T-helper 17 cell (primary cell): ENCODE measurements at places on chromosomes 5 and 9.
A peak's percentile ranks its signal among the peaks of the same experiment; 100 is the strongest.

GRCh38 chr5:16082053-16082452, 97.5 kb downstream of the MARCHF11 start:
- no peak overlapping the region for H3K4me3 ChIP-seq
- H3K27ac ChIP-seq: no peak overlapping the region
- H3K36me3 ChIP-seq: no peaks in the 10 kb centered on the region
- H3K4me1 ChIP-seq: no peaks in the 10 kb centered on the region
- DNase-seq: no peak

DNA sequence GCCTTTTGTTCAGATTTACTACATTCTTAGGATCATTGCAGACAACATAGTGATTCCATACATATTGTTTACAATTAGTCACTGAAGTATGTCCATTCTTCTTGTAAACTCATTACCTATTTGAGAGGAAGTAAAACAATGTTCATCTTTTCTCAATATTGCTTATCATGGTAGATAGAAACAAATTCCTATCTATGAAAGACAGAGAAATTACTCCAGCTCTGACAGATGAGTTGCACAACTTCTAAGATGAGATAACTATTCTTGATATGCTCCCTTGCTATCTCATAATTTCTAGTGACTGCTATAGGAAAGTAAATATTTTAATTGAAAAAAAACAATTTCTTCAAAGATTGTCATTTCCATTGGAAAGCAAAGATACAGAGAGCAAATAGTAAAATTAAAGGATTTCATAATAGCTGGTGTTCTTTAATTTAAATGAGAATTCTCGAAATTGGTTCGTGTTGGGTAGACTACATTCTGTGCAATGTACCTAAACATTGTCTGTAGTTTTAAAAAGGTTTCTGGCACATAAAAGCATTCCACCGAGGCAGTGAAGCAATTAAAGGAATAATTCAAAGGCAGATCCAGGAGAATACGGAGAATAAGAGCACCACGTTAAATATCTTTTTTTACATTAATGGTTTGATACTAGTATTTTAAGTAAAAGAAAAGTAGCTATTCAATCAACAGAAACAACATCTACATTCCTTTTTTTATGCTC, 1029.1 kb upstream of the ACO1 start:
- peaks cover 2% of the 10 kb centered on the region for H3K4me1 ChIP-seq
- H3K36me3 ChIP-seq: no peaks in the 10 kb centered on the region
- H3K4me3 ChIP-seq: no peak overlapping the region
- H3K27me3 ChIP-seq: no peaks in the 10 kb centered on the region

GRCh38 chr9:113393281-113393680, 7.8 kb downstream of the ALAD start:
- no peak overlapping the region for H3K27ac ChIP-seq
- peaks cover 10% of the 10 kb centered on the region for H3K4me1 ChIP-seq
- peaks cover 8% of the 10 kb centered on the region for H3K36me3 ChIP-seq
- H3K4me3 ChIP-seq: no peak overlapping the region

GRCh38 chr5:150574818-150575547, 65.5 kb upstream of the SYNPO start:
- H3K36me3 ChIP-seq: no peaks in the 10 kb centered on the region
- H3K4me1 ChIP-seq: no peaks in the 10 kb centered on the region
- no peak overlapping the region for H3K27ac ChIP-seq
- no peak overlapping the region for H3K4me3 ChIP-seq

DNA sequence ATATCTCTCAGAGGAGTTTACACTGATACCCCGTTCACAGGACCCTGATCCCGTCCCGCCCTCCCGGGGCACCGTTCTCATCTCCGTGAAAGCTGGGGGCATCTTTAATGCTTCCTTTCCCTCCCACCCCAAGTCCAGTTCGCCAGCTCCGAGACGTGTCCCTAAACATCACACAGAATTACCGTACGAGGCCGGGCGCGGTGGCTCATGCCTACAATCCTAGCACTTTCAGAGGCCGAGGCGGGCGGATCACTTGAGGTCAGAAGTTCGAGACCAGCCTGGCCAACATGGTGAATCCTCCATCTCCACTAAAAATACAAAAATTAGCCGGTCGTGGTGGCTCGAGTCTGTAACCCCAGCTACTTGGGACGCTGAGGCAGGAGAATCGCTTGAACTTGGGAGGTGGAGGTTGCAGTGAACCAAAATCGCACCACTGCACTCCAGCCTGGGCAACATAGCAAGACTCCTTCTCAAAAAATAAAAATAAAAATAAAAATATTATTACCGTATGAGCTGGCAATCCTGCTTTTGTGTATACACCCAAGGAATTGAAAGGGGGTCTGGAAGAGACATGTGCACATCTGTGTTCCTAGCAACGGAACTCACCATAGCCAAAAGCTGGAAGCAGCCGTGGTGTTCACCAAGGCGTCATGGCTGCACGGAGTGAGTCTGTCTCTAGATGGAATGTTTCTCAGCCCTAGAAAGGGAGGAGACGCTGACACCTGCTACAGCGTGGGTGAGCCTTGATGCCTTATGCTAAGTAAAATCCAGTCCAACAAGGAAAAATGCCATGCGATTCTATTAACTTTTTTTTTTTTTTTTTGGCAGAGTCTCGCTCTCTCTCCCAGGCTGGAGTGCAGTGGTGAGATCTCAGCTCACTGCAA, 1.2 kb upstream of the ABO start:
- H3K4me3 ChIP-seq: peak overlapping the region; percentile 67
- H3K4me1 ChIP-seq: peaks cover 3% of the 10 kb centered on the region
- no peak overlapping the region for H3K27ac ChIP-seq
- peaks cover 4% of the 10 kb centered on the region for H3K36me3 ChIP-seq

- no peak for DNase-seq
- peaks cover 4% of the 10 kb centered on the region for H3K36me3 ChIP-seq
- H3K4me3 ChIP-seq: no peak overlapping the region
Measured at GRCh38 chr5:132499440-132500243, 9.1 kb upstream of the IRF1 start.

- peaks cover 3% of the 10 kb centered on the region for H3K36me3 ChIP-seq
- no peak for DNase-seq
- no peak overlapping the region for H3K4me3 ChIP-seq
- H3K27me3 ChIP-seq: peaks cover 24% of the 10 kb centered on the region
- no peak overlapping the region for H3K27ac ChIP-seq
Measured at GRCh38 chr5:151670953-151671636, 15.6 kb downstream of the SPARC start.

- no peak for DNase-seq
- H3K4me1 ChIP-seq: no peaks in the 10 kb centered on the region
- H3K4me3 ChIP-seq: no peak overlapping the region
- H3K27me3 ChIP-seq: no peaks in the 10 kb centered on the region
- H3K27ac ChIP-seq: no peak overlapping the region
Measured at GRCh38 chr5:165497707-165498106, 1992.3 kb downstream of the MAT2B start.

DNA sequence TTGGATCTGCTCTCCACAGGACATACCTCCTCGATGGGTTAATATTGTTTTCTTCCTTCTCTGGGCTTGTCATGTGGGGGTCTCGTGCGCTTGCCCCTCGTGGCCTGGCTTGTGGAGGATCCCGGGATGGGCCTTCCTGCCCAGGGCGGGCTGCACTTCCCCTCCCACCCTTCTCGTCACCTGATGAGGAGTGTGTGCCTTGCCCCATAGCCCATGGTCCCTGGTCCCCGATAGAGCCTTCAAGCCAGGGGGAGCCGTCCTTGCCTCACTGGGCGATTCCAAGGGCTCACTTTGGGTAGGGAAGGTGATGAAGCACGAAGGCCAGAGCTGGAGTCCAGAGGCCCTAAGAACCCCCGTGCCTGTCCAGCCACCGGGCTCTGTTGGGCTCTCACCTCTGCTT, 28.7 kb downstream of the DYNC2I2 start:
- H3K27me3 ChIP-seq: no peaks in the 10 kb centered on the region
- H3K4me1 ChIP-seq: peaks cover 8% of the 10 kb centered on the region
- DNase-seq: no peak
- H3K27ac ChIP-seq: no peak overlapping the region
- peaks cover 7% of the 10 kb centered on the region for H3K36me3 ChIP-seq
- no peak overlapping the region for H3K4me3 ChIP-seq

- H3K27ac ChIP-seq: no peak overlapping the region
- no peak overlapping the region for H3K4me3 ChIP-seq
- peaks cover 2% of the 10 kb centered on the region for H3K4me1 ChIP-seq
- peaks cover 35% of the 10 kb centered on the region for H3K27me3 ChIP-seq
- no peaks in the 10 kb centered on the region for H3K36me3 ChIP-seq
Measured at GRCh38 chr5:150615141-150615699, 25.2 kb upstream of the SYNPO start.
